Sciatic nerve (tissue), 2 donors: ENCODE measurements at places on chromosomes 2 and 18. TPM values are rescaled to one million over a fixed set of nuclear protein-coding genes. Genes with fewer than 3 reads are reported as not detected.

The CAPN14 gene
- total RNA-seq = 0.36 TPM

GRCh38 chr18:13582178-13582670 lies 144.1 kb downstream of the FAM210A start:
- DNase-seq = no peak

GRCh38 chr2:221070106-221070505 lies 502.0 kb downstream of the EPHA4 start:
- DNase-seq = no peak

DNA sequence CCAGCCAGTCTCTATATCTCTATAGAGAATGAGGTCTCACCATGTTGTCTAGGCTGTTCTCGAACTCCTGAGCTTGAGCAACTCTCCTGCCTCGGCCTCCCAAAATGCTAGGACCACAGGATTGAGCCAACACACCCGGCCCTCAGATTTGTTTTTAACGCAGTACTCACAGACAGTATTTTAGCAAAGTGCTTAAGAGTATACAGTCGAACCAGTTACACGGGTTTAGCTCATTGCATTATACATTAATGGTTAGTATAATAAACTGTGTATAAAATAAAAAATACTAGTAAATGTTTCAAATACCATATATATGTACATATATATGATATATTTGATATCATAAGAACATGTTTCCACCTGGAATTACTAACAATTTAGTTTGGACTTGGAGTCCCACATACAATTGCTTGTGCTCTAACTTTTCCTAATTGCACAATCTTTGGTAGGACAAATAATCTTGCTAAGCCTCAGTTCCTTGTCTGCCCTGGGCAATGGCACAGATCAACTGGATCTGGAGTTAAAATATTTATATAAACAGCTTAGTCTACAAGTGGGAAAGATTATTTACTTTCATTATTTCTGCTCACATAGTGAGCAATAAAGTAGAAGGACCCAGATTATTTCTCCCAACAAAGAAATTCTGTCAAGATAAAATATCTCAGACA lies 508.9 kb upstream of the LRATD1 start:
- no peak for DNase-seq

The PARD6G gene
- 11.2 TPM for total RNA-seq

The CTAGE1 gene
- total RNA-seq = not detected

The KCNJ13 gene
- not detected for total RNA-seq

DNA sequence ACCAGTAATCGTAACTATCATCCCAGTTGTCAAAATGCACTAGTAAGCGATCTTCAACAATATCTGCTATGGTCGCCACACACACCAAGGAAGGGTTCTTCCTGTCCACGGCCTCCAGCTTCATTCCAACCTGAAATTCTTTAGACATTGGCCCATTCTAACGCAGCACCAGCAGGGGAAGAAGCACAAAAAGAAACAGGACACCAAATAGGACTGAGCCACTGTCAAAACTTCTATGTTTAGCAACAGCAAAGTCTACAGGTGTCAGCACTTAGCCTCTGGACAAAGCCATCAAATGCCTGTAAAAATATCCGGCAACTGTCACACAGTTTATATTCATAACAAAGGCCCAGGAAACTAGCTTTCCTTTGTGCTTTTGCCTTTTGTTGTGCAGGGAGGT lies 175.0 kb downstream of the L3MBTL4 start:
- no peak for DNase-seq

- no peak for DNase-seq
Observed at GRCh38 chr2:149768320-149768799, 180.8 kb upstream of the MMADHC start.

The CCL20 gene
- total RNA-seq = 0.76 TPM

DNA sequence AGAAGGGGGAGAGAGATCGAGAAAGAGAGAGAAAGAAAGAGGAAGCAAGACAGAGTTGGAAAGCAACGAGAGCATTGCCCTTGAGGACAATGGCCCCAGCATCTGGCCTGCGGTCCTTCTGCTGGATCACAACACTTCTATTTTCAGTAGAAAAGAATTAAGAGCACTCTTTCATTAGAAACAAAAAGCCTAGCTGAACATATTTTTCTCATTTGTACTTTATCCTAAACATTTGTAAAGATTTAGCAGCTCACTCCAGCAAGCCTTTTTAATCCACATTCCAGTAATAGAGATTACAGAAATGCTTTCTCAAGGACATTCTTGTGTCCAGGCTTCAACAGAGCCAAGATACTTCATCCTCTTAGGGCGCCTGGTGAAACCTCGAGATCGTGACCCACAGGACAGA lies 31.6 kb upstream of the AFF3 start:
- no peak for DNase-seq

The EN1 gene
- total RNA-seq = not detected

GRCh38 chr18:11872479-11873136 lies 21.4 kb downstream of the CHMP1B start:
- no peak for DNase-seq

The HADHA gene
- 107 TPM for total RNA-seq

GRCh38 chr18:22056950-22057349 lies 112.4 kb upstream of the GATA6 start:
- DNase-seq = no peak

- no peak for DNase-seq
Observed at GRCh38 chr2:39202639-39203369, 41.0 kb downstream of the CDKL4 start.

DNA sequence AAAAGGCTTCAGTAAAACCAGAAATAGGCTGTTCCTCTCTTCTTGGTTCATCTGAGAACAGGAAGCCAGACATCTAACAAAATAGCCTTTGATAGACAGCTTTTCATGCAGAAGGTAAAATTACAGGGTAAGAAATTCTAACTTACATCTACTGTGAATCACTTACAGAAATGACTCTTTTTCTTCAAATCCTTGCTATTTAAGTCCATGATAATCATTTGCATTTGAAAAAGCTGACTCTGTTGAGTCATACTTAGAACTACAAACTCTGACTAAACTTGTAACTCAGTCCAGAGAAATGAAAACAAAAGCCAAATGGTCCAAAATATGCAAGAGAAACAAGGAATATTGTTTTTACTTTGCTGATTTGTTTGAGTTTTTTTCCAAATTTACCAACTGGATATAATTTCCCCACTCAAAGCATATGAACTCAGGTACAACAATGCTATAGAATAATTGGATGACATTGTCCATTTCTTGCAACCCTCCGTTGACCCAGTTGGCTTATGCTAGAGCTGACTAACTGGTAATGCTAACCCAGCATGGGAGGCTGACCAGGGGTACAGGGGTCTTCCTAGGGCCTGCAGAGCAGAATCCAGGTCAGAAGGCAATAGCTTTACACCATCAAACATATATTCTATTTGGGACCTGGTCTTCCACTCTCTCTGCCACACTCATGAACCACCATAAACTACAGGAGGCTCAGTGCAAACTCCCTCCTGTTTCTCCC lies 18.8 kb upstream of the MREG start:
- no peak for DNase-seq

The FAM98A gene
- 48.1 TPM for total RNA-seq

DNA sequence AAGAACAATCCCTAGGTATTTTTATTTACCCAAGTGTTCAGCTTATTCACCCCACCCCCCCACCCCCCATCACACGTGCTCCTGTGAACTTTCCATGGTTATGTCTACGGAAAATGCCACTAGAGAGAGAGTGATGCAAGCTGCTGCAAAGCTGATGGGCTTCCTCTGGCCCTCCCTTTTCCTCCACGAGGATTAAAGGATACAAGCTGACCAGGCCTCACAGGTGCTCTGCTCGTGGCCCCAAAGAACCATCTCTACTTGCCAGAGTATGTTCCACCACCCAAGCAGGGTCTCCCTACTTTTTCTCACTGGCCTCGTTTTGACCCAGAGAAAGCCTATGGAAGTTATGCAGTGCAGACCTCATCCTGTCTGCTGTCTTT lies 342.6 kb downstream of the CELF4 start:
- no peak for DNase-seq

- peak; percentile 41 for DNase-seq
Observed at GRCh38 chr2:10264506-10265328, 38.0 kb upstream of the HPCAL1 start.

- no peak for DNase-seq
Observed at GRCh38 chr2:214328941-214329340, 81.9 kb upstream of the VWC2L start.

DNA sequence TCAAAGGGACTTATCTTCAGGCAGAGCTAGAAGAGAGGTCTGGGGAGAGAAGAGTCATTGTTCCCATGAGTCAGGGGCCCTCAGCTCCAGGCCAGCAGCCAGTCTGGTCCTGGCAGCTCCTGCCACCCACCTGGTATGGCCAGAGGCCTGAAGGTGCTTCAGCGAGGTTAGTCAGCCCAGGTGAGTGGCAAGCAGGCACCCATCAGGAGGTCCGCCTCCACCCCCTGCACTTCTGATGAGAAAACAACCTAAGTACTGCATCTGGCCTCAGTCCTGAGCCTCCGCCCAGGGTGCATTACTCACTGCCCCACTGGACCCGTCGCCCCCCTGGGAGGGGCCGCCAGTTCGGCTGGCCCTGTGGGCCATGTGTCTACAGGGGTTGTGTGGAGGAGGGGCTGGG lies 130.2 kb downstream of the INHBB start:
- no peak for DNase-seq

GRCh38 chr2:120323807-120324399 lies 22.0 kb upstream of the INHBB start:
- DNase-seq = no peak

The RAMP1 gene
- total RNA-seq = 26.3 TPM

The ABHD1 gene
- 3.6 TPM for total RNA-seq

DNA sequence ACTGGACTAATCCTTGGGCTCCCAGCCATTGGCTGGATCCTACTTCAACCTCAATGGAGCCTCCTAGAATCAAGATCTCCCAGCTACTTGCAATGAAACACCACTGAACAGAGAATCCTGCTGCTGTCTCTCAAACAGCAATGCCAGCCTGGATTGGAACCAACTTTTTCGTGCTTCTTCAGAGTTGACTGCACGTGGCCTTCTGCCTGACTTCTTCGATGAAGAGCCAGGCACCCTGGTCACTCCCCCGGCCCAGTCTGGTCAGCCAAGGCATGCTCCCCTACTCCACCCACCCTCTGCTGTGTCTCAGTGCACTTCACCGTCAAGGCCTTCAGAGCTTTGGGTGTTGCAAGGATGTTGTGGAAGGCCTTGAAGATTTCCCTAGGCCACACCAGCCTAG lies 148.7 kb downstream of the CLIP4 start:
- DNase-seq = no peak

GRCh38 chr18:10713409-10713808 lies 187.6 kb downstream of the NAPG start:
- no peak for DNase-seq

GRCh38 chr2:19839438-19839837 lies 62.3 kb downstream of the TTC32 start:
- no peak for DNase-seq

- DNase-seq = no peak
Observed at GRCh38 chr2:171069286-171069956, 91.3 kb downstream of the TLK1 start.

GRCh38 chr2:29080886-29081743 lies 6.8 kb upstream of the PCARE start:
- DNase-seq = no peak
